Liver (tissue), 10 donors: ENCODE measurements at places on chromosomes 11 and 22. TPM values are rescaled to one million over a fixed set of nuclear protein-coding genes. Genes with fewer than 3 reads are reported as not detected.
A peak's percentile ranks its signal among the peaks of the same experiment; 100 is the strongest.

GRCh38 chr11:72208281-72208680 lies 8.3 kb upstream of the FOLR2 start:
- DNase-seq: no peak
- no peak overlapping the region for H3K27ac ChIP-seq

DNA sequence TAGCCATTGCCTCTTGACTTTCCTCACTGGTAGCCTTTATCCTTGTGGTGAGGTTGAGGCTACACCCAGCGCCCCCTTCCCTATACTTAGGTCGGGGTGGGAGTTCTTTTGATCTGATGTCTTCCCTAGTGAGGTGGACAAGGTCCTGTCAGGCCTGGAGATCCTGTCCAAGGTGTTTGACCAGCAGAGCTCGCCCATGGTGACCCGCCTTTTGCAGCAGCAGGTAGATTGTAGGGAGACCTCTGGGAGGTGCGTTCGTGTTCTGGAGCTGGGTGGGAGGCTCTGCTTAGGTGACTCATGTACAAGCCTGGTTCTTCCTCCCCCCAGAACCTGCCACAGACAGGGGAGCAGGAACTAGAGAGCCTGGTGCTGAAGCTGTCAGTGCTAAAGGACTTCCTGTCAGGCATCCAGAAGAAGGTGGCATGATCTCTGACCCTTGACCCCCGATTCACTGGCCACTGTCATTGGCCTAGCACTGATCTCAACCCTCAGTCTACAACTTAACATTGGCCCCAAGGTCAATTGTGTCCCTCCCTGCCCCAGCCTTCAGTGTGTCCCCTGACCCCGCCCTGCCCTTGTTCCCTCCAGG lies 4.9 kb downstream of the INPPL1 start:
- peaks cover 22% of the 10 kb centered on the region for H3K36me3 ChIP-seq
- H3K27ac ChIP-seq: no peak overlapping the region
- DNase-seq: no peak
- peaks cover 13% of the 10 kb centered on the region for H3K4me1 ChIP-seq
- H3K4me3 ChIP-seq: no peak overlapping the region

Gene NFRKB
- 20.1 TPM for total RNA-seq

Gene IGLL1
- 17.4 TPM for total RNA-seq

Gene TRPM5
- 0.05 TPM for total RNA-seq

GRCh38 chr11:47924184-47924691 lies 56.1 kb upstream of the PTPRJ start:
- H3K27me3 ChIP-seq: no peaks in the 10 kb centered on the region
- no peaks in the 10 kb centered on the region for H3K36me3 ChIP-seq
- no peak overlapping the region for H3K27ac ChIP-seq

DNA sequence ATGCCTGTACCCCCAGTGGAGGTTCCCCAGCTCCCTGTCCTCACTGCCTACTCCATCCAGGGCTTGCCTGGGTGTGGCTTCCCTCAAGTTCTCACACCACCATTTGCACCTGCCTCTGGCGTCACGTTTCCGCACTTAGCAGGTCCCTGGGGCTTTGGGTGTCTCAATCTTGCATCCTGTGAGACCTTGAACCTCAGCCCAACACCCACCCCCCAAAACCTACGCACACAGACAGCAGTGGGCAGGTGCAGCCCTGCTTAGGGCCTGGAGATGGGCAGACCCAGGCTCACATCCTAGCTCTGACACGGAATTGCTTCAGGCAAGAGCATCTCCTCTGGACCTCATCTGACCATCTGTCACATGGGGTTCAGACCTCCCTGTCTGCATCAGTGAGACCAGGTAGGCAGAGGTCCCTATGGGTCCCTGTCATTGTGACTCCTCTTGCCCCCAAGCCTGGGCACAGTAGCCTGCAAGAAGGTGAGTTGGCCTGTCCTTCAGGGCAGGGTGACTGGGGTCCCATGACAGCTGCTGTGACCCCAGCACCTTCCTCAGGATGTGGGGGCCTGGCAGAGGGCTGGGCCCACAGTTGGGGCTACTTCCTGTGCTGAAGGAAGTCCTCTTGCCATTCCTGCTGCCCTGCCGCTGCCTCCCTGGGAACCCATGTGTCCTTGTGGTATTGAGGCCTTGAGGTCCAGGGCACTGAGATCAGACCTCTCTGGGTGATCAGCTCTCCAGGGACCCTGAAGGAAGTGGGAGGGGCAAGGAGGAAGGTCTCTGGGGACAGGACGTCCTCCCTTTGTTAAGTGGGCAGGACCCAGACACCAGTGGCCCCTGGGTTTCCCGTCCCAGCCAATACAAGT lies 2.0 kb downstream of the SIPA1 start:
- H3K27ac ChIP-seq: peak overlapping the region; percentile 75
- no peak overlapping the region for H3K4me3 ChIP-seq
- H3K27me3 ChIP-seq: no peaks in the 10 kb centered on the region

GRCh38 chr11:90243534-90243933 lies 20.7 kb upstream of the CHORDC1 start:
- H3K4me1 ChIP-seq: no peaks in the 10 kb centered on the region
- no peaks in the 10 kb centered on the region for H3K36me3 ChIP-seq
- no peak overlapping the region for H3K4me3 ChIP-seq
- DNase-seq: no peak
- no peak overlapping the region for H3K27ac ChIP-seq
- H3K27me3 ChIP-seq: no peaks in the 10 kb centered on the region

DNA sequence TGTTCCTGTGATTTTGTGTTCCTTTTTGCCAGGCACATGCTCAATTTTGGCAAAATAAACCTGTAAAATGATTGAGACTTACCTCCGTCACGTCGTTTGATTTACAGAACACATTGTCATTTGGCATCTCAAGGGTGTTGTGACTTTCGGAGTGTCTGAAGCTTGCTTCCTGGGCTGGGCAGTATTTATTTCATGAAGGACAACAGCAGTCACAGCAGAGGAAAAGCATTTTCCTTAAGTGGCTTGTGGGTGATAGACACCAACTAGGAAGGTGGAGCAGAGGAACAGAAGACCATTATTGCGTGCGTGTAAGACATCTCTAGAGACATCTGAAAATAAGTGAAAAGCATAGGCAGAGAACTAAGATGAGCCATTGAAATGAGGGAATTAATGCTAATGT lies 80.2 kb downstream of the SLC36A4 start:
- H3K27me3 ChIP-seq: no peaks in the 10 kb centered on the region
- DNase-seq: no peak
- no peak overlapping the region for H3K4me3 ChIP-seq
- no peaks in the 10 kb centered on the region for H3K36me3 ChIP-seq
- no peak overlapping the region for H3K27ac ChIP-seq

DNA sequence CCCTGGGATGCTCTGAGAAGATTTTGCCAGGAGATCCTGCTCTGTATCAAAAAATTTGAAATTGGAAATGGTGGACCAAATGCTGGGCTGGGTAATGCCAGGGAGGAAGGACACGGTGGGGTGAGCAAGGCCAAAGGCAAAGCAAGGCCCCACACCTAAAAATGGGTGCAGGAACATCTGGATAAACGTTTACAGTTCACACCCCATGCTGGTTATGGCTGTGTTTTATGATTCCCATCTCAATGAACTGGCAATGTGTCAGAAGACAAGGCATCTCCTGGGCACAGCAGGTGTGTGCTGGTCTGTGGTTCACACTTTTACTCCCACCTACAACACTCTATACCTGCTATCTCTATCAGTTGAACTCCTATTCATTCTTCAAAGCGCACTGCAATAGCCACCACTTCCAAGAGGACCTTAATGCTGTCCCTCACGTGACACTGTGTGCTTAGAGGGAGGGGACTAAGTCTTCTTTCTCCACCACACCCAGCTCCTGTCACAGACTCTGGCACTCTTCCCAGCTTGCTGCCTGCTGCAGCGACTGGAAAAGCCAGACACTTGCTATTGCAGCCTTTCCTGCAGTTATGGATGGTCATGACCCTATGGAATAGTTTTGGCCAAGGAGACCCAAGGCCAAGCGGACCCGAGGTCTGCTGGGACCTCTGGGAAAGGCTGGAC lies 277.5 kb downstream of the CTTN start:
- DNase-seq: no peak
- no peaks in the 10 kb centered on the region for H3K4me1 ChIP-seq
- no peak overlapping the region for H3K4me3 ChIP-seq
- no peak overlapping the region for H3K27ac ChIP-seq

GRCh38 chr11:61028135-61028729 lies 56.8 kb downstream of the CD6 start:
- no peak overlapping the region for H3K27ac ChIP-seq
- no peak overlapping the region for H3K4me3 ChIP-seq
- no peaks in the 10 kb centered on the region for H3K27me3 ChIP-seq
- no peaks in the 10 kb centered on the region for H3K4me1 ChIP-seq
- no peak for DNase-seq
- no peaks in the 10 kb centered on the region for H3K36me3 ChIP-seq

Gene FIBIN
- total RNA-seq: 2.3 TPM

DNA sequence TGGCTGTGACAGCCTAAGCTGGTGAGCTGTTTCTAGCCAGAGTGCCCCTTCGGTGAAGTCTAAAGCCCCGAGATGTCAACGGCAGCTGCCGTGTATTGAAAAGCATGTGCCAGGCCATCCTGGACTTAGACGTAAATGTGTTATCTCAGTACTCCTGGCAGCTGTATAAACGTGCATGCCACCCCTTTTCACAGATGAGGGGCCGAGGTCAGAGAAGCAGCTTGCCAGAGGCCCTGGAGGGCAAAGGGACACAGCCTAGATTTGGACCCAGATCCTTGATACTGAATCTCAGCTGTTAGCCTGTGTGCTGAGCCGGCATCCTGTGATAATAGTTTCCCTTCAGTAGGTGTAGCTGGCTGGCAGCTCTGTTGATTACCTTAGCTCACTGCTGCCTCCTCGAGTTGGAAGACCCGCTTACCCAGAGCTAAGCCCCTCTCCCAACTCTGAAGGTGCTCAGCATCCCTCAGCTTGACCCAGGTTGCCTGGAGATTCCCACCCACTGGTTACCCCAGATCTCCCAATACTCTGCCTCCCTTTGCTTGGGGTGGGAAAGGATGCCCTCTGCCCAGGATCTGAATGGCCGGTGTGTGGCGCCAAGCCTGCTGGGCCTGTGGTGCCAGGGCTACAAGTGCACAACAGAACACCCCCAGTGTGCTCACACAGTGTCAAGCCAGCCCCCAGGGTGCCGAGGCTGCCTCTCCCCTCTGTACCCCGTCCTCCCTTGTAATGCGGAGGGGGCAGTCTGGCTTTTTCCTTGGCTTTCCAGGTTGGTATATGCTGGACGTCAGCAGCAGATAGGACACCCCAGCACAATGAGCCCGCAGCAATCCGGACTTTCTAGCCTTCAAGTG lies 59.8 kb upstream of the WNT7B start:
- peak overlapping the region; percentile 85 for H3K4me3 ChIP-seq
- H3K27ac ChIP-seq: peak overlapping the region; percentile 94
- H3K4me1 ChIP-seq: no peaks in the 10 kb centered on the region
- no peak for DNase-seq
- H3K36me3 ChIP-seq: no peaks in the 10 kb centered on the region

Gene RIMBP3C
- total RNA-seq: 0.05 TPM

DNA sequence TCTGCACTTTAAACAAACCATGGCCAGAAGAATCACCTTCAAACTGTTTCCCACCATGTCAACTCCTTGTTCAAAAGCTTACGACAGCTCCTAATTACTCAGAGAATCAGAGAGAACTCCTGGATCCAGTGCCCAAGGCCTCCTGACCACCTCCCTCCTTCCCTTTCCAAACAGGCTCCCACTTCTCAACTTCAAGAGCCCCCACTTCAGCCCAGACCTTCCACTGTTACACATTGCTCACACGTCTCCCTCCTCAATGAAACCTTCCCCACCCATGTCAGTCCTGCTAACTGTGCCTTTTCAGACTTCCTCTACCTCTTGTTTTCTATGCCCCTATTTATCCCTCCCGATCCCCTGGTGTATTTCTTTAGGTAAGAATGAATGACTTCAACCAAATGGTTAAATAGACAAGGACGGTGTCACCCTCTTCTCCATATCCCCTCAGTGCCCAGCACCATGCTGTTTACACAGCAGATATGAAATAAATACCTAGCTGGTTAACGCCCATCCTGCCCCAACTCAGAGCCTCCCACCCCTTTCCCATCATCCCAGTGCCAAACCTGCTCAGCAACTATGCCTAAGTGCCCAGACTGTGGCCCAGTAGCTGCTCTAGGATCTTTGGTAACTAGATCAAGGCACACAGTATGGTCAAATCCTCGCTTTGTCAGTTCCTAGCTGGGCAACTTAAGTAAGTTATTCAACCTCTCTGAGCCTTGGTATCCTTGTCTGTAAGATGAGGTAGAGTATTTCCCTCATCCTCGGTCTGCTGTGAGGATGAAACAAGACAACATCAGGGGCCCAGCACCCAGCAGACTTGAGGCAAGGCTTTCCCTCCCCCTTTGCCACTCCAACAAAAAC lies 36.8 kb downstream of the PLEKHA7 start:
- no peaks in the 10 kb centered on the region for H3K4me1 ChIP-seq
- peaks cover 3% of the 10 kb centered on the region for H3K36me3 ChIP-seq
- no peak overlapping the region for H3K4me3 ChIP-seq
- DNase-seq: no peak
- no peaks in the 10 kb centered on the region for H3K27me3 ChIP-seq
- no peak overlapping the region for H3K27ac ChIP-seq

Gene MUC6
- 0.05 TPM for total RNA-seq

Gene PHLDA2
- 0.23 TPM for total RNA-seq

- H3K36me3 ChIP-seq: no peaks in the 10 kb centered on the region
- H3K4me3 ChIP-seq: peak within 1 kb of the TSS; percentile 88
Observed at GRCh38 chr22:50627642-50628542, at the start of gene ARSA. Gene ARSA, minus strand, starts transcription at chr22:50628152. Its CDS starts 373 bp downstream, at chr22:50627779.

GRCh38 chr22:29634847-29635246 lies 31.4 kb downstream of the NF2 start:
- no peak overlapping the region for H3K27ac ChIP-seq
- H3K36me3 ChIP-seq: peaks cover 1% of the 10 kb centered on the region
- H3K4me3 ChIP-seq: no peak overlapping the region
- no peak for DNase-seq
- H3K27me3 ChIP-seq: no peaks in the 10 kb centered on the region

GRCh38 chr11:95404370-95404769 lies 173.4 kb upstream of the SESN3 start:
- peak overlapping the region; percentile 18 for H3K4me3 ChIP-seq
- H3K4me1 ChIP-seq: no peaks in the 10 kb centered on the region
- no peak for DNase-seq
- no peaks in the 10 kb centered on the region for H3K36me3 ChIP-seq
- H3K27ac ChIP-seq: no peak overlapping the region

DNA sequence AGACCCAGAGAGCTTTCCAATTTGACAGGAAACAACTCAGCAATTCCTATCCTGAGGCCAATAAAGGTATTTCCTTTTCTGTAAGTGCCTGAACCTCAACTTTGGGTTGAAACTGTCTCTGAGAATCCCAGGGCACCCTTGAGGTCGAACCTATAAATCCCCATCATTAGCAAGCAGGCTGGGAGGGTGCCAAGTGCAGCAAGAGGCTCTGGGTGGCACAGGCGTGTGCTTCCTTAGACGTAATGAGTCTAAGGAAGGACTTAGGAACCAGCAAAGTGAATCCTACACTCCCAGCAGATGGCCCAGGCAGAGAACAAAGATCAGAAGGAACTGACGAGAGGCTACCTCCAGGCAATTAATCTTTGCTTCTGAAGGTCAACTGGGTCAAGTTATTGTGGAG lies 234.3 kb upstream of the NARS2 start:
- no peaks in the 10 kb centered on the region for H3K4me1 ChIP-seq
- H3K27ac ChIP-seq: no peak overlapping the region
- no peaks in the 10 kb centered on the region for H3K27me3 ChIP-seq
- H3K36me3 ChIP-seq: no peaks in the 10 kb centered on the region
- no peak overlapping the region for H3K4me3 ChIP-seq
- no peak for DNase-seq

GRCh38 chr22:38314933-38315822 lies 2.1 kb downstream of the CSNK1E start:
- peaks cover 17% of the 10 kb centered on the region for H3K4me1 ChIP-seq
- no peaks in the 10 kb centered on the region for H3K27me3 ChIP-seq
- peak overlapping the region; percentile 92 for H3K27ac ChIP-seq
- peak overlapping the region; percentile 80 for H3K4me3 ChIP-seq
- DNase-seq: no peak

- no peaks in the 10 kb centered on the region for H3K36me3 ChIP-seq
- no peaks in the 10 kb centered on the region for H3K27me3 ChIP-seq
- H3K27ac ChIP-seq: no peak overlapping the region
- no peak overlapping the region for H3K4me3 ChIP-seq
Observed at GRCh38 chr11:41309111-41309522, 150.3 kb downstream of the LRRC4C start.
